Activated T-helper 1 cell treated with anti-CD3 and anti-CD28 coated beads, Interleukin-2, amount 50 U/mL, for 16 hours (primary cell): ENCODE measurements at places on chromosomes 1 and 21.

DNA sequence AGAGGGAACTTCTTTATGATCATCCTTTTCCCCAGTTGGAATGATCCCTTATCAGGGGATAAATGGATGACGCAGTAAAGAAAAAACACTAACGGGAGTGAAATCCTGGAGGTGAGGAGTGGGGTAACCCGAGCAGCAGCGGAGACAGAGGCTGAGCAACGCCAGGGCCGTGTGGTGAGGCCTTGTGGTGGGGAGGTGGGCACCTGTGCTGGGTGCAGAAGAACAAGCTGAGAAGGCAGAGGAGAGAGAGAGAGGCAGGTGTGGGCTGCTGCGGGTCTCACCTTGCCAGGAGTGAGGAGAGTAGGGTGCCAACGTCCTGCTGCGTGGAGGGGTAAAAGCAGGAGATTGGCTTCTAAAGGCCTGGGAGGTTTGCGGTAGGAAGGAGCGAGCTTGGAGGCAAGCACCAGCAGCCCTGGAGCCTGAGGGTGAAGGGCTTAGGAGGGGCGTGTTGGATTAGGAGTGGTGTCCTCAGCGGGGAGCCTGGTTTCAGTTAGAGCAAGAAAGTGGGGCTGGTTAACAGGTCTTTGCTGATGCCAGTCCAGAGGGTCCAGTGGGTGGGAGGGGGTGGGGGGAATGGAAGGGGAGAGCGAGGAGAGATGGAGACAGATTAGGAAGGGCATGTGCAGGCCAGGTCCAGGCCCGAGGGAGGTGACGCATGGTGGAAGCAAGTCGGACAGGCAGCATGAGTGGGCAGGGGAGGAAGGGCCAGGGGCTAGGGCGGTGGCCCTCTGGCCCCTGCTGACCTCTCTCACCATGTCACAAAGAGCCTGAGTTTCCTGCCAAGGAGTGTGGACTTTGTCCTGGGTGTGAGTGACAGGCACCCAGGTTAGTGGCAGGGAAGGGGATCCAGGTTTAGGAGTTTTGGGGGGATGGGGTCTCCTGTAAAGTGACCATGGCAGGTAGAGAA is 36.7 kb upstream of the LHX4 start:
- no peak for DNase-seq

DNA sequence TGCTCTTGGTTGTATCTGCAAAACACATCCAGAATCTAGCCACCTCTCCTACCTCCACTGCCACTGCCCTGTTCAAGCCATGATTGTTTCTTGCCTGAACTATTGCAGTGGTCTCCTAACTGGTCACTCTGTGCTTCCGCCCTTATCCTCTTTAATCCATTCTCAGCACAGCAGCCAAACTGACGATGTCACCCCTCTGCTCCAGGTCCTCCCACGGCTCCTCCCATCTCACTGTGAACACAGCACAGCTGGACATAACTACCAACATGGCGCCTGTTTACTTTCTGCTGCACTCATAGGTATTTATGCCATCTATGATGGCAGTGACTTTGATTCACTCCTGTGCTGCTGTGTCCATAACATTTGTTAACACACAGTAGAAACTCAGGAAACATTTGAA is 406.7 kb downstream of the DISC1 start:
- no peak for DNase-seq

DNA sequence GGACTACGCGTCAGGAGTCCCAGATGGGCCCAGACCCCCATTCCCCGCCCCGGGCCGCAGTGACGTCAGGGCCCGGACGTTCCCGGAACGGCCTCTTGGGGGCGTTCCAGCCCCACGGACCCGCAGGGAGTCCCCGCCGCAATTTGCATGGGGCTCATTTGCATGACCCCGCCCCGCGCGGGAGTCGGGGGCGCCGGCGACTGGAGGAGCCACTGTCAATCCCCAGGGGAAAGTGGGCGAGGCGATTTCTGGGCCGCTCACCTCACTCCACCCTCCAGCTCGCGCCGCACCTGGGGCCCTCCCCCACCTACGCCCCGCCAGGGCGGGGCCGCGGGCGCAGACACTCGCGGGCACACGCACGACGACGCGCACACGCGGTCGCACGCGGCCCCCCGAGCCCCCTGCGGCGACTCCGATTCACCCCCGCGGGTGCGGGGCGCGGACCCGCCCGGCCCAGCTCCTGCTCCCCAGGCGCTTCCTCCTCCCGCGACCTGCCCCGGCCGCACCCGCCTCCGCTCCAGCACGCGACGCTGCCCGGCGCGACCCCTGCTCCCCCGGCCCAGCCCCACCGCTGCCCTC is 13.2 kb downstream of the AGRN start:
- DNase-seq, result peak; percentile 52

GRCh38 chr21:46021978-46022544 is 40.5 kb downstream of the COL6A1 start:
- no peak for DNase-seq

- no peak for DNase-seq
Observed at GRCh38 chr1:33119050-33119449, 38.1 kb downstream of the AZIN2 start.

DNA sequence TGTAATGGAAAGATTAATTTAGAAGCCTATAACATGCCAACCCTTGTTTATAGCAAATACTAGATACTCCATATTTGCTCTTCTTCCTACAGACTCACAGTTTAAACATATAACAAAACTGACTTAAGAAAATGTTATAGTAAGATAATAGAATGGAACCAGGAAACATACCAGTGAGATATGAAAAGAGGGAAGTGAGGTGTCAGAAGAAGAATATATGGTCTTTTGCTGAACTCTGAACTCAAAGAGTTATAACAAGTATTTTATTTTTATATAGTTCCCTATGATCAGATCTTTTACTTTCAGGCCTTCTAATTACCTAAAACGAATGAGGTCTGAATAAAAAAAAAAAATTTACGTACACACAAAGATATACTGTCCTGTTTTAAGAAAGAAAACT is 20.9 kb downstream of the TMED5 start:
- DNase-seq, result no peak

GRCh38 chr1:34055818-34056217 is 109.2 kb downstream of the CSMD2 start:
- DNase-seq, result no peak

- no peak for DNase-seq
Observed at GRCh38 chr1:53162621-53163020, 20.2 kb upstream of the SLC1A7 start.

GRCh38 chr1:157696966-157697628 is 3.5 kb downstream of the FCRL3 start:
- no peak for DNase-seq

DNA sequence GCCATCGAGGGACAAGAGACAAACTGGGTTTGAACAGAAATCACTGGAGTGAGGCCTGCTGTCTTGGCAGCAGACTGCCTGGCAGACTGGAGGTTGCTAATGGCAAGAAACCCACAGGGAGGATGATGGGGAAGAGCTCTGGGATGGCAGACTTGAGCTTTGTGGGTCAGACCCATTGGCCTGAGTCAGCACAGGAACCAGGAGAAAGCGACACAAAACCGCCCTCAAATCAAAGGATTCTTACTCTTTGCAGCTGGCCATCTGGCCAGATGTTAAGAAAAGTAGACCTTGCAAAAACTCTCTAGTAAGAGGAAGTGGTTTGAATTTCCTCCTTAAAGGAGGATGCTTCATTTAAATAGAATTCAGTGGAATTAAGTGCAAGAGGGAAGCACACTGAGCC is 195.2 kb upstream of the JUN start:
- no peak for DNase-seq

GRCh38 chr1:161987303-161987702 is 36.4 kb downstream of the OLFML2B start:
- no peak for DNase-seq

- no peak for DNase-seq
Observed at GRCh38 chr21:25734654-25734903, 125 bp downstream of the ATP5PF start.

DNA sequence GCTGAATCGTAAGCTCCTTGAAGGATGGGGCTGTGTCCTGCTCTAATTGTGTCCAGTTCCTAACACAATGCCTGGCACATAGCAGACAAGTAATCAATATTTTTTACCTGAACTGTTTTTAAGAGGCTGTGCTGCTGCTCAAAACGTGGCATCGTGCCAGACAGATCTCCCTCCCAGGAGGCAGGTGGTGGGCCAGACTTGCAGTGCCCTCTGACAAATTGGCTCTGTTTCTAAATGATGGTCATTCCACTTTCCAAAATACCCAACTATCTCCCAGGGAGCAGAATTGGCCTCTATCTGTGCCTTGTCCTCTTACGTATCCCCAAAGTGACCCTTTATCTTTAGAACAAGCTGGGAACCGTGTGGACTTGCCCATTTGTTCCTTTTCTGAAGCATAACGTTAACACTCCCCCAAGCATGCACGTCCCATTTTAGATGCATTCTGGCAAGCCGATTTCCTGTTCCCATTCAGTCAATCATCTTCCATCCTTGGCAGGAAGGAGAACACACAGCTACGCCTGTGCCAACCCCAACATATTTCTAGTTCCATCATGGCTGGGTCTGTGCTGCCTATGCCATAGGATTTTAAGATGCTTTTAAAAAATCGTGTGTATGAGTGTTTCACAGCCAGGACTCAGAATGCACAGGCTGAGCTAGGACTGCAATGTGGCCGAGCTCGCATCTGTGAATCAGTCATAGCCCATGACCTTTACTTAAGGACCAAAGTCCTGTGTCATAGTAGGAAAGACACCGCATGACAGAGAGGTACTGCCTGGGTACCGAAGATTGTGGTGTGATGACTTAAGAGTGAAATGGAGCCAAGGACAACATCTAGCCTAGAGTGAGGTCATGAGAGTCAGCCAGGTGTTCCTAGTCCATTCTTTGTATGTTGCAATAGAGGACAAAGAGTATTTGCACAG is 408.6 kb downstream of the PRDM2 start:
- no peak for DNase-seq

DNA sequence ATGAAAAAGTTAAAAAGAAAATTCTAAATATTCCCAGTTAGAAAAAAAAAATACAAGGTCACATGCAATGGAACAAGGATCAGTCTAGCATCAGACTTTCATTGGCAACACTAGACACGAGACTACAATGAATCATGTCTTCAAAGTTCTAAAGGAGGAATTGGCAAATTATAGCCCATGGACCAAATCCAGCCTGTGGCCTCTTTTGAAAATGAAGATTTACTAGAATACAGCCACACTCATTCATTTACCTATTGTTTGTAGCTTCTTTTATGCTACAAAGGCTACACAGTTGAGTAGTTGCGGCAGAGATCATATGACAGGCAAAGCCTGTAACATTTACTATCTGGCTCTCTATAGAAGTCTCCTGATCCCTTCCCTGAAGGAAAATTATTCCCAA is 71.4 kb downstream of the MRPL39 start:
- no peak for DNase-seq

DNA sequence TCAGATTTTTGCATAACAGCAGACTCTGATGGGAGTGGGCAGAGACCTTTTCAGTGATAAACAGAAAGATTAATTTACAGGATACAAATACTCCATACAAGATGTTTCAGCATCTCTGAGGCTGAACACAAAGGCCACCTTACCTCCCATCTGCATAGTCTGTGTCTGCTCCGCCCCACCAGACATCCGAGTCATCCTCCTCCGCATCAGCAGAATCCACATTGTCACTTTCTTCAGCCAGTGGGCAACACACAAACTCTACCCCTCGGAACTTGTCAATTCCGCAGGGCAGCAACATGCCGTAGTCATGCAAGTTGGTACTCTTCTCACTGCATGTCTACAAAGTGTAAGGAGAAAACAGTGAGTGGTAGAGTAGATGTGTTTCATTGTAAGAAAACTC is 119.7 kb downstream of the APP start:
- DNase-seq, result no peak

GRCh38 chr1:92461364-92462097 is 25.2 kb downstream of the GFI1 start:
- no peak for DNase-seq

GRCh38 chr1:93015590-93015989 is 54.3 kb upstream of the DIPK1A start:
- no peak for DNase-seq

DNA sequence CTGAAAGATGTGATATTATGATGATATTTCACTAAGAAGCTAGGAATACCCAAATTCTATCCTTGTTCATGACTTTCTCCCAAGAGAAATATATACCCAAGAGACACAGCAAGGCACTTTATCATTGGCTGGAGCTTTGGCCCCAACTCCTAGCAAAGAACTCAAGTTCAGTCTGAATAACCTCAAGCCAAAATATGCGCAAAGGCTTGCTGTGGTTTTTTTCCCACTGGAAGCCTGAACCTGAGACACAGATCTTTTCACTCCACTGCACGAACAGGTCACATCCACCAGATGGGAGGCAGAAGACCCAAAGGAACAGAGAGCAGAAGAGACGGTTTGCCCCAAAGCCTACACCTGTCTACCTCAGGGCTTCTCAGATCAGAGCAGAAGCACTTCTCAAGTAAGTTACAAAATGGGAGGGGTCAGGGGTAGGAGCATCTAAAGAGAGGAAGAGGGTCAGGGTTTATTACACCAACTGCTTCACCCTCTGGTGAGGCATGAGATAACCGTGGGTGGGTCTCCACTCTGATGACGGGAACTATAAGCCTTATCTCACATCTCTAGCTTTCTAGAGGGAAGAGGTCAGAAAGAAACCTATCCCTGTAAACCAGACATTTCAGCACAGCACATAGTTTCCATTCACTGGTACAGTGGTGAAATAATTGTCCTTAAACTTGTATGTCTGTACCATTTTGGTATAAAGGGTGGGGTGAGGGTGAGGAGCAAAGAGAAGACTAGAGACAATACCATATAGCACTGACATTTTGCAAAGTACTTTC is 17.1 kb upstream of the CDC42BPA start:
- no peak for DNase-seq

DNA sequence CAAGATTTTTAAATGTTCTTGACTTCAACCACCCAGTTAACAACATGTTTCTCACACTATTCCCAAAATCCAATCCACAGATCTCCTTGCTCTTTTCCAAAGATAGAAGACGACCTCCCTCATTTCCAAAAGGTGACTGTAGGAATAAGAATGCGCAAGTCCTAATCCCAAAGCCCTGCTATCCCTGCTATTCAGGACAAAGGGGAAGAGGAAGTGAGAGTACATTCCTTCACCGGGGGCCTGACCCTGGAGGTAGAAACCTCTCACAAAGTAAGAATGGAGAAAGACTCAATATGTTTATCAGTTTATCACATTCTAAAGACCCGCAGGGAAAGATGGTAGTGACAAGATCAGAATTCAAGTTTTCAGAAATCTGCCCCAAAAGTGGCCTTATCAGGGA is 55.7 kb downstream of the PLEKHA6 start:
- no peak for DNase-seq

- DNase-seq, result no peak
Observed at GRCh38 chr1:178510155-178510554, 2.8 kb upstream of the TEX35 start.

DNA sequence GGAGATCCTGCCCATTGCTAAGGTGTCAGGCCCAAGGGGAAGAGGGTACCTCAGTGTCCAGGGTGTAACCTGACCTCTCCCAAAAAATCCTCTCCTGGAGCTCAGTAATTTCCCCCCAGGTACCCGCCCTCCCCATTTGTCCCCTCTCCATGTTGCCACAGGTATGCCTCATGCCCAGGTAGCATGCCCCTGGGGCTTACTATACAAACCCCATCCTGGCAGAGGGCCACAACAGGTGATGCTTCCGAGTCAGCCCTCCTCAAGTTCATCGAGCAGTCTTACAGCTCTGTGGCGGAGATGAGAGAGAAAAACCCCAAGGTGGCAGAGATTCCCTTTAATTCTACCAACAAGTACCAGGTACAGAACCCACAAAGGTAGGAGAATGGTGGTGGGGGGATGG is 15.7 kb downstream of the ATP1A4 start:
- no peak for DNase-seq

GRCh38 chr1:2194319-2194897 is at the start of gene FAAP20:
FAAP20 (minus strand) TSS chr1:2194772; CDS start chr1:2194749, 23 bp downstream.
- peak; percentile 46 for DNase-seq

GRCh38 chr1:225453797-225454648 is 26.2 kb upstream of the LBR start:
- DNase-seq, result no peak

GRCh38 chr1:188642704-188643103 is 1814.0 kb downstream of the PLA2G4A start:
- DNase-seq, result no peak
